ENCODE measurements at places on chromosomes 16 and 17. TPM values are rescaled to one million over a fixed set of nuclear protein-coding genes. Genes with fewer than 3 reads are reported as not detected.

GRCh38 chr17:72351884-72352346 is 231.1 kb downstream of the SOX9 start:
- DNase-seq: no peak
- H3K4me3 ChIP-seq: no peak overlapping the region
- no peaks in the 10 kb centered on the region for H3K36me3 ChIP-seq
- no peaks in the 10 kb centered on the region for H3K4me1 ChIP-seq
- H3K27ac ChIP-seq: no peak overlapping the region

- no peaks in the 10 kb centered on the region for H3K27me3 ChIP-seq
- peaks cover 23% of the 10 kb centered on the region for H3K4me1 ChIP-seq
- H3K36me3 ChIP-seq: no peaks in the 10 kb centered on the region
- H3K27ac ChIP-seq: no peak overlapping the region
- no peak for DNase-seq
- H3K4me3 ChIP-seq: peak overlapping the region; percentile 82
Measured at GRCh38 chr16:19524616-19525384, 1.1 kb downstream of the CCP110 start.

DNA sequence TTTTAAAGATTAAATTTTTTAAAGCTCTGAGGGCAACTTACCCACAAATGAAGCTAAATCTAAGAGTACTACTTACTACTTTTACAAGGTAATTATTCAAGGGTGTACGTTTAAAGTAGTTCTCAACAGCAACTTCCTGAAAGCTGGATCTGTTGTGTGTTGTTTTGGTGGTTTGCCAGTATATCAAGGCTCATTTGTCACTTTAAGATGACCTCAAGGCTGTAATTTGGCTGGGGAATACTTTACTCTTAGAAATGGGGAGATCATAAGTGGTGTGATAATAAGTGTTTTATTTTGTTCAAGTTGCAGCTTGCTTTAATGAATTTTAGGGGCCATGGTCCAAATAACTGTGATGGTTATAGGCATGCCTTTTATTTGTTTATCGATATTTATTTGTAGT is 30.4 kb downstream of the AP2B1 start:
- DNase-seq: no peak
- no peaks in the 10 kb centered on the region for H3K27me3 ChIP-seq
- H3K27ac ChIP-seq: no peak overlapping the region
- no peaks in the 10 kb centered on the region for H3K36me3 ChIP-seq
- H3K4me1 ChIP-seq: peaks cover 19% of the 10 kb centered on the region
- H3K4me3 ChIP-seq: no peak overlapping the region

GRCh38 chr16:84732674-84733352 is 33.0 kb downstream of the USP10 start:
- peaks cover 10% of the 10 kb centered on the region for H3K4me1 ChIP-seq
- no peak overlapping the region for H3K27ac ChIP-seq
- H3K4me3 ChIP-seq: no peak overlapping the region

DNA sequence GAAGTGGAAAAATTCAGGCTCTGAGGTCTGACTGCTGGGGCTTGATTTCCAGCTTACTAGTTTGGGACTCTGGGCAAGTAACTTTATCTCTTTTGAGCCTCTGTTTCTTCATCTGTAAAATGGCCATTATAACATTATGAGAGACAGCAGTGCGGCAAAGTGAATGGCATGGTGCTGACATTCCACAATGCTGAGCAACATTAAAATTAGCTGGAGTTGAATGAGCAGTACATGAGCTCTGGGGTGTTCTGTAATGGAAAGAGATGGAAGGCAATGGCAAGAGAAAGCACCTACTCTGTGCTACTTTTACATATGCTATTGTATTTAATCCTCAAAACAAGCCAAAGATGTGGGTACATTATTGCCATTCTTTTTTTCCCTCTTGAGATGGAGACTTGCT is 535.7 kb upstream of the CDH11 start:
- H3K4me3 ChIP-seq: no peak overlapping the region
- H3K27me3 ChIP-seq: no peaks in the 10 kb centered on the region
- DNase-seq: no peak
- no peaks in the 10 kb centered on the region for H3K4me1 ChIP-seq
- H3K27ac ChIP-seq: no peak overlapping the region

- no peaks in the 10 kb centered on the region for H3K4me1 ChIP-seq
- no peak overlapping the region for H3K27ac ChIP-seq
- H3K27me3 ChIP-seq: no peaks in the 10 kb centered on the region
Measured at GRCh38 chr17:10151667-10152496, 46.5 kb downstream of the GAS7 start.

The TMEM235 gene
- total RNA-seq: not detected

The CACNA1H gene
- total RNA-seq: 33.8 TPM

The RHBDL3 gene
- 1.7 TPM for total RNA-seq

The MMP25 gene
- not detected for total RNA-seq

Data from adrenal gland (tissue), 19 donors.